ENCODE measurements at places on chromosomes 2 and 18. TPM values are rescaled to one million over a fixed set of nuclear protein-coding genes. Genes with fewer than 3 reads are reported as not detected.

Gene ARHGAP28
- total RNA-seq: 5.0 TPM

Gene CSRNP3
- total RNA-seq: 2.0 TPM

Gene ALKAL2
- not detected for total RNA-seq

Gene SMCHD1
- 59.9 TPM for total RNA-seq

Gene CYS1
- total RNA-seq: 5.0 TPM

Gene SLC23A3
- 0.63 TPM for total RNA-seq

Gene ASB18
- not detected for total RNA-seq

Gene DSG4
- total RNA-seq: not detected

Gene DPYSL5
- total RNA-seq: not detected

Gene CD207
- total RNA-seq: not detected

Gene TRIM43
- total RNA-seq: not detected

Gene AOX1
- total RNA-seq: 19.4 TPM

Gene GALNT3
- total RNA-seq: 0.16 TPM

Gene LGALSL
- 1.7 TPM for total RNA-seq

Gene CD28
- not detected for total RNA-seq

Gene OXER1
- total RNA-seq: under 0.01 TPM

Gene SKA1
- 0.95 TPM for total RNA-seq

Gene UGT1A8
- not detected for total RNA-seq

Gene UGT1A5
- total RNA-seq: not detected

All from bronchial smooth muscle cell (primary cell).